ENCODE measurements at places on chromosomes 4 and X.

- DNase-seq, result no peak
Observed at GRCh38 chr4:152947311-152947710, 11.2 kb downstream of the FHDC1 start.

DNA sequence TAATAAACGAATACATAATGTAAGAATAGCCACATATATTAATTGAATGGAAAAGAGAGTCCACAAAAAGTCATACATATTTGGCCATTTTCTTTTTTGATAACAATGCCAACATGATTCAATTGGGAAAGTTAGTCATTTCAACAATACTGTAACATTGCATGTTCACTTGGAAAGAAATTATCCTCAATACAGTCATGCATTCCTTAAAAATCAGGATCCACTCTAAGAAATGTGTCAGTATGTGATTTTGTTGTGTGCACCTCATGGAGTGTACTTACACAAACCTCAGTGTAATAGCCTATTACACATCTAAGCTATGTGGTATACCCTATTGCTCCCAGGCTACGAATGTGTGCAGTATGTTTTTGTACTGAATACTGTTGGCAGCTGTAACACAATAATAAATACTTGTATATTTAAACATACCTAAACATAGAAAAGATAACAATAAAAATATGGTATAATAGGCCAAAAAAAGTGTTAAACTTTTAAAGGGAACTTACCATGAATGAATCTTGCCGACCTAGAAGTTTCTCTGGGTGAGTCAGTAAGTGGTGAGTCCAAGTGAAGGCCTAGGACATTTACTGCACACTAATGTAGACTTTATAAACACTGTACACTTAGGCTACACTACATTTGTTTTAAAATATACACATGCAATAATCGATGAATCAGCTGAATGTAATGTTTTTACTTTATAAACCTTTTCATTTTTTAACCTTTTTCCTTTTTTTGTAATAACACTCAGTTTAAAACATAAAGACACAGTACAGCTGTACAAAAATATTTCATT, 806.8 kb downstream of the PCDH18 start:
- no peak for DNase-seq

GRCh38 chr4:72911316-72911715, 158.2 kb downstream of the COX18 start:
- no peak for DNase-seq

DNA sequence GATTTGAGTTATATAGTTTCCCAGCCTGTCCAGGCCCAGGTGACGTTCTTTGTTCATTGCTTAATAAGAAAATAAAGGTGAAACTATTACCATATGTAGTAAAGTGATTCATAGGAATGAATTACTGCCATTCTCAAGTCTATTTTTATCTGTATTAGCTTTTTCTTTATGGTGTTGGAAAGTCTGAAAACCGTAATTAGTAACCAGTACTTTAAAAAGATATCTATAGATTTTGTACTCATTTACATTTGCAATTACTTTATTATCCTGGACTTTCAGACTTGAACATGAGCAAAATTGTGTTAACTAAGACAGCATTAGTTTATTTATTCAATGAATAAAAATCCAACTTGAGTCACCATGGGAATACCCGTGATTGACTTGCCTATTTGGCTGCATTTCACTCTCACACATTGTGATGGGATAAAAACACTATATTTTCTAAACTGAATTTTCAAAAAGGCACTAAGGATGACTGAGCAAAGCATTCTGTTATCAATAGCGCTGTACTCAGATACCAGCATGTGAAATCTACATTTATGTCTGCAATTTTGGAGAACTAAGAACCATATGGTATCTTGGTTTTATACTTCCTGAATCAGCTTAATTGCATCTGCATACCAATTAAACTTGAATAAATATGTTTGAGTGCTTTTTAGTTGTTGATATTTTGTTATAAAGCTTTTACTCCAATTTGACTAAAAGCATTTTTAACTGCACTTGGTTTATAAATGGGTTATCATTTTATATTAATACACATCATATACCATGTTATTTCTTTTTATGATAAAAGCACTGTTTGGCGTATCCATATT, 154.6 kb downstream of the CCSER1 start:
- no peak for DNase-seq

DNA sequence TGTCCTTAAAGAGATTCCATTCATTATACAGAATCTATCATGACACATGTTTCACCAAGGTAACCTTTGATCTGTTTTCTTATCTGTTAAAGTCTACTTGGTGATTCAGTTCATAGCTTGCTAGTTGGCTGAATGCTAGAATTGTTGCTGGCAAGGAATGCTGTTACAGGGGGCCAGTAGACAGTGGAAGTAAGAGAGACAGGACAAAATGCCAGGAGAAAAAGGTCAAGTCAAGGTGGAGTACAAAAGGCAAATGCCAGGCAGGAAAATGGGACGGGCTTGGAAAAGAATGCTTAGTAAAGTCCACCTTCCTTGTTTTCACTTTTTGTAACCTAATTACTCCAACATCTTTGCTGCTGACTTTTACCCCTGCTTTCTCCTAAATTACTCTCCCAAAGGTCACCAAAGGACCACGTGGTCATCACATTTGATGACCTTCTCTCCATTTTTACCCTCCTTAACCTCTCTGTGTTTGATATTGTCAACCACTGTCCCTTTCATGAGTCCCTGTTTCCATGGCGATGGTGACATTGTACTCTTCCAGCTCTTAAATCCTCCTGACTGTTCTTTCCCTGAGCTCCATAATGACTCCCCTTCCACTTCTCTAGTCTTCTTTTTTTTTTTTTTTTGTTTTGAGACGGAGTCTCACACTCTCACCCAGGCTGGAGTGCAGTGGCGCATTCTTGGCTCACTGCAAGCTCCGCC, 24.5 kb upstream of the TAPT1 start:
- no peak for DNase-seq

GRCh38 chrX:108464604-108465003, 25.0 kb downstream of the COL4A5 start:
- DNase-seq, result no peak

DNA sequence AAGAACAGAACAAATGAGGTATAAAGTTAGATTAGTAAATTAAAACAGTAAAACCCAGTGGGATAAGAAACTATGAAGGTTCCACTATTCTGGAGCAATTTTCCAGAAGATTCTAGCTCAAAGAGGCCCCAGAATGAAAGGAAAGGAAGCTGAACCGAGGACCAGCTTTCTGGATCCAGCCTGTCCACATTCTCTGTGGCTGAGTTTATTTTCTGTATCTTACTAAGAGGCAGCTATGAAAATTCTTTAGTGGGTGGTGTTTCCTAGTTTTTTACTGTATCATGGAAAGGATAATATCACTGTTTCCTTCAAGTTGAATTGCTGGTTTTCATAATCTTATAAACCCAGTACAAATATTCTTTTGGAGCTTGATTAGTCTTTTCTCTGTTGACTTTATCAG, 11.8 kb downstream of the DAPP1 start:
- DNase-seq, result no peak

- no peak for DNase-seq
Observed at GRCh38 chr4:155629183-155629825, 37.3 kb upstream of the GUCY1A1 start.

DNA sequence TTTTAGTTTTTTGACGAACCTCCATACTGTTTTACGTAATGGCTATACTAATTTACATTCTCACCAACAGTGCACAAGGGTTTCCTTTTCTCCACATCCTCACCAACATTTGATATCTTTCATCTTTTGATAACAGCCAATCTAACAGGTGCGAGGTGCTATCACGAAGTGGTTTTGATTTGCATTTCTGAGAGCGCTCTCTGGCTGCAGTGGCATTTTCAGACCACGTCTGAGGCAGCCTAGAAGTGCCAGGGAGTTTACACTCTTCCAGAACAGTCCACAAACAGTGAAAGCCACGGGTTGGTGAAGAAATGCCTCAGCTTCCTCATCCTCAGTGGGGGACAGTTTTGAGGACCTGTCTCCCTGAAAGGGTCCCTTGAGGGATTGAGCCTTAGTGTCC, 471.0 kb downstream of the BCOR start:
- no peak for DNase-seq

DNA sequence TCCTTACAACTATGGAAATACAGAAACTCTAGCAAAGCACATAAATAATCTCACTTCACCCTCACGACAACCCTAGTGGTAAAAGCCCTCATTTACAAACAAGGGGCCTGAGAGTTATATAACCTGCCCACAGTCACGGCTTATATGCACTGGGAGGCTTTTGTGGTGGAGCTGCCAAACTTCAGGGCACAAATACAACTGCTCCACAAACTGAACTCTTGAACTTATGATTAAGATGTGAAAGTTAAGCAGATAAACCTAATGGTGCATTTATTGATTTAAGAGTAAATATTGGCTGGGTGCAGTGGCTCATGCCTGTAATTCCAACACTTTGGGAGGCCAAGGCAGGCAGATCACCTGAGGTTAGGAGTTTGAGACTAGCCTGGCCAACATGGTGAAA, 19.0 kb downstream of the SLC2A9 start:
- no peak for DNase-seq

- no peak for DNase-seq
Observed at GRCh38 chrX:71919886-71920285, 9.2 kb downstream of the NHSL2 start.

- DNase-seq, result no peak
Observed at GRCh38 chrX:2552621-2553201, 51.9 kb upstream of the DHRSX start.

DNA sequence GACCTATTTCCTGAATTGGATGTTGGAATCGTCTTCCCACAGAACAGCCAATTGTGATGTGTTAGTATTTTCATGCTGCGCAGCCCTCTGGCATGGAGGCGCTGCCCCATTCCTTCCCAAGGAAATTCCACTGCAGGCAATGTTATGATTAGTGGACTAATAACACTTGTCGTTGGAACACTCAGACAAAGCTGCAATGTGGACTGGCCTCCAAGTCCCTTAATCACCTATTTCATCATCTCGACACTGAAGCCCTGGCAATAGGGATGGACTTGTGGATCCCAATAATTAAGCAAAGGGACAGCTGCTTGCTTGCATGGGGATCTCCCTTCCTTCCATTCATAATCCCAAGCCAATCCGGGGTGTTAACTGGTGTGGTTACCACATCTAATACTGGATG, 78.8 kb upstream of the PLAC1 start:
- no peak for DNase-seq

- DNase-seq, result no peak
Observed at GRCh38 chr4:16072168-16072567, 11.7 kb downstream of the PROM1 start.

DNA sequence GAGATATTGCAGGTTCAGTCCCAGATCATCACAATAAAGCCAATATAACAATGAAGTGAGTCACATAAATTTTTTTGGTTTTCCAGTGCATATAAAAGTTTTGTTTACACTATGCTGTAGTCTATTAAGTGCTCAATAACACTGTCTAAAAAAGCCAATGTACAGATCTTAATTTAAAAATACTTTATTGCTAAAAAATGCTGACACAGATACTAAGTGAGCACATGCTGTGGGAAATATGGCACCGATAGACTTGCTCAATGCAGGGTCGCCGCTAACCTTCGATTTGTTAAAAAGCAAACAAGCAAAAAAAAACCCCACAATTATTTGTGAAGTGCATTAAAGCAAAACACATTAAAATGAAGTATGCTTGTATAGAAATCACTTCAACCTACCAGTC, 10.3 kb downstream of the PLA2G12A start:
- no peak for DNase-seq

DNA sequence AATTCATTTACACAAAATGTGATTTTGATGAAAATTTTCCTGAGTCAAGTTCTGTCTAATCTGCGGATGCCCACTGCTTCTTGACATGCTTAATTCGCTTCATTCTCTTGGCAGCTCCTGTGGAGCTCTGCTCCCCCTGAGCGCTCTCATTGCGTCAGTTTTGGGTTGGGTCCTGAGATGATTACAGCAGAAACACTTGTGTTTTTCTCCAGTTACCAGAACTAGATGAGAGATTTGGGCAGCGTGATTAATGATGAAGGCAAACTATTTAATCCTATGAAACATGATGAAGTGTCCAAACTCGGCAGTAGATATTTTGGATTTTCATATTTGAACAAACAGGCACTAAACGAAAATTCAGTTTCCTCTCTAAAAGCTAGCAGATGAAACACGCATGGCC, 4.2 kb upstream of the CXCL1 start:
- DNase-seq, result no peak

- no peak for DNase-seq
Observed at GRCh38 chr4:116027311-116027710, 913.9 kb upstream of the NDST4 start.

GRCh38 chrX:25084446-25084845, 68.7 kb upstream of the ARX start:
- DNase-seq, result no peak

DNA sequence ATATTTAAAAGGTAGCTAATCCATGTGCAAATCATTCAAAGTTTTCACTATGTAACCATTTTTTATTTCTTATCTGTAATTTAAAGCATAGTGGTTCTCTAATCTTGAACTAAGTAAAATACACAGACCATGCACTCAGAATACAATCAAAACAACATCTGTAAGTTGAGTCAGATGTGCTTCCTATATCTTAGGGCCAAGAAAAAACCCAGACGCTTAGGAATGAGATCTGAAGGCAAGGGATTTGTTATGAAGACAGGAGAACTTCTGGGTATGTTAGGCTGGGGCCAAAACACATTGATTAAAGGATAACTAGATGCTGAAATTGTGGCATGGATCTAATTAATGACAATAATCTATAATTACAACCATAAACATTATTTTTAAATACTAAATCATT, 120.3 kb downstream of the PDE5A start:
- DNase-seq, result no peak

GRCh38 chrX:107673933-107674479, 45.7 kb downstream of the PRPS1 start:
- peak; percentile 84 for DNase-seq

DNA sequence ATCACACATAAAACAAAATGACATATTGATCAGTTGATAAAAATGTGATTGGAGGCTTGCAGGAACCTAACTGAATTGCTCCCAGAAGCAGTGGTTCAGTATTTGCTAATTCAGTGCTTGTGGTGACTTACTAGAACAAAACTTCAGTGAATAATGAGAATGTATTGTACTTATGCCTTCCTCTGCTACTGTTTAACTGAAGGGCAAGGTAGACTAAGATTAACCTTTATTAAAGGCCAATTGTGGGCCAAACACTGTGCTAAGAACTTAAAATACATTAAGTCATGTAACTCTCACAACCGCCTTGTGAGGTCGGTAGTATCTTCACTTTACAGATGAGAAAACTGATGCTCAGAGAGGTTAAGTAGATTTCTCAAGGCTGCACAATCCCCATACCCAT, 14.9 kb downstream of the IGFBP7 start:
- DNase-seq, result no peak
